ENCODE measurements at places on chromosomes 1 and 21.

DNA sequence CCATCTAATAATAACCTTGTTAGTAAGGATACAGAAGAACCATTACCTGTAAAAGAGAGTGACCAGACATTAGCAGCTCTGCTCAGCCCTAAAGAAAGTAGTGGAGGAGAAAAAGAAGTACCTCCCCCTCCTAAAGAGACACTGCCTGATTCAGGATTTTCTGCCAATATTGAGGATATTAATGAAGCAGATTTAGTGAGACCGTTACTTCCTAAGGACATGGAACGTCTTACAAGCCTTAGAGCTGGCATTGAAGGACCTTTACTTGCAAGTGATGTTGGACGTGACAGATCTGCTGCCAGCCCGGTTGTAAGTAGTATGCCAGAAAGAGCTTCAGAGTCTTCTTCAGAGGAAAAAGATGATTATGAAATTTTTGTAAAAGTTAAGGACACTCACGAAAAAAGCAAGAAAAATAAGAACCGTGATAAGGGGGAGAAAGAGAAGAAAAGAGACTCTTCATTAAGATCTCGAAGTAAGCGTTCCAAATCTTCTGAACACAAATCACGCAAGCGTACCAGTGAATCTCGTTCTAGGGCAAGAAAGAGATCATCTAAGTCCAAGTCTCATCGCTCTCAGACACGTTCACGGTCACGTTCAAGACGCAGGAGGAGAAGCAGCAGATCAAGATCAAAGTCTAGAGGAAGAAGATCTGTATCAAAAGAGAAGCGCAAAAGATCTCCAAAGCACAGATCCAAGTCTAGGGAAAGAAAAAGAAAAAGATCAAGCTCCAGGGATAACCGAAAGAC, 11.6 kb downstream of the SON start:
- DNase-seq = no peak

- DNase-seq = no peak
These were observed 279.9 kb upstream of the ADAMTS5 start for GRCh38 chr21:27246741-27247140.

DNA sequence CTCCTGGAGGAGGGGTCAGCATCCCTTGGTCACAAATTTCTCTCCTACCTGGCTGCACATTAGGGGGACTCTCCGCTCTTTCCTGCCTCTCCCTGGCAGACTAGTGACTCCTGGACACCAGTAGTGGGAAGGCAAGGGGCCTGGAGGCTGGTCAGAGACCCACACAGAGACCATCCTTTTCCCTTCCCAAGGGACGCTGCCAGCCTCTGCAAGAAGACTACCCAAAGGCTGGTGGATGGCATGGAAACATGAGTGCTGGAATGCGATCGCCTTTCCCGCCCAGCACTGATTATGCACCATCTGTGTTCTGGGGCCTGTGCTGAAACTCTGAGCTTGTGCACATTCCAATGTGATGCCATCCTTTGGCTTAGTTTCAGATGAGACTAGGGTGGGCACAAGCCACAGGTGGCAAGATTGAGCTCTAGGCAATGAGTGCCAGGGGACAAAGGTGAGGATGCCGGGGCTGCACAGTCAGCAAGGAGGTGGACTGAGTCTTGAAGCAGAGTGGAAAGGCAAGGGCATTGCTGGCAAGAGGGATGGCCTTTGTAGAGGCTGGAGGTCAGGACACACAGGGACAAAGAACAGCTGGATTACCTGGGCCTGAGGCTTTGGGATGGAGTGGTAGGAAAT, 12.6 kb upstream of the EPS8L3 start:
- DNase-seq = no peak

DNA sequence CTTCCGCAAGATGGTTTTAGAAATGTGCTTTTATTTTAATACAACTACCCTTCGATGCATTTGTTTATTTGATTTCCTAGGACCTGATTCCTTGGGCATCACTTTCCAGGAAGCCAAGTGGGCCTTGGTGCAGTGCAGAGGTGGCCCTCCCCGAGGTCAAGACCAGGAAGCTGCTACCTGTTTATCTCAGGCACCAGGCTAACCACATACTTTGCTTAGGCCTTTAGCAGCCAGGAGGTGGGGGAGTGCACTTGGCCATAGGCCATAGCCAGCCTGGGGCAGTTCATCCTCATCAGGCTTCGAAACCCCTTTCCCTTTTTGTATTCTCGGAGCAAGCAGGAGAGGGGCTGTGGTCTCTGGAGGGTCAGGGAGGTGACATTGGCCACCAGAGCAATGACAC, 45.4 kb downstream of the SMYD2 start:
- DNase-seq = no peak

- DNase-seq = no peak
These were observed 38.5 kb downstream of the AGPAT3 start for GRCh38 chr21:43903451-43904091.

DNA sequence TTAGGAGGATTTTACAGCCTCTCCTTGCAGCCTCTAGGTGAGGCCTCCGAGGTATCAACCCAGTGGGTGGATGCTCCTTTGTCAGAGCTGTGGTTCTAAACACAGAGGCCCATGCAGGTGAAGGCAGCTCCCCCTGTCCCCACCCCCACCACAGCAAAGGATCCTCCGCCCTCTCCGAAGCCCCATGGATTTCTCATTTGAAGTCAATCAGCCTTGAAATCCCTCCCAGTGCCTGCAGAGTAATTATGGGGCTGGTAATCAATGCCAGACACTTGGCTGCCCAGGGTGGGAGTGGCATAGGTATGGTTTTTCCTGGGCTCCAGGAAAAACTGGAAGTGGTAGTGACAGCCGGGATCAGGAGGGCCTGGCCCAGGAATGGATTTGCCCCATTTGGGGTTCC, 119.5 kb upstream of the CSF3R start:
- DNase-seq = no peak

GRCh38 chr1:184866991-184867788, 107.1 kb downstream of the NIBAN1 start:
- DNase-seq = peak; percentile 44

DNA sequence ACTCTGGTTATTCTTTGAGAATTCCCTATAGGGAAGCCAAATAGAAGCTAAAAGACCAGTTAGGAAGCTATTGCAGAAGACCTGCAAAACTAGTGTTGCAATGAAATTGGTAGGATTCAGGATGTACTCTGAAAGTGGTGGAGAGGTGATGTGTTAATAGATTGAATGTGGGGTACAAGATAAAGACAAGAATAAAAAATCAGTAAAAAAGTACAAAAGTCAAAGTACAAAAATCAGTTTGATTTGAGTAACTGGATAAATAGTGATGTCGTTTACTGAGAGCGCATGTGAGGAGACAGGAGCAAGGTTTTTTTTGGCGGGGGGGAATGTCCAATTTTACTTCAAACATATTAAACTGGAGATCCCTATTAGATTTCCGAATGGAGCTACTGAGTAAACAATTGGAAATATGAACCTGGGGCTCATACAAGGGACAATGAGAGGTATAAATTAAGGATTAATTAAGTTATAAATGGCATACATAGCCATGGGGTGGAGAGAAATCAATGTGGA, 2.5 kb upstream of the DCAF8 start:
- DNase-seq = no peak

- DNase-seq = no peak
These were observed 500.6 kb downstream of the DISC1 start for GRCh38 chr1:232127190-232127589.

- DNase-seq = no peak
These were observed 183.1 kb upstream of the KAZN start for GRCh38 chr1:14415396-14415795.

- no peak for DNase-seq
These were observed 9.9 kb upstream of the CHI3L1 start for GRCh38 chr1:203196371-203196770.

GRCh38 chr1:151399324-151400171, at the start of gene PSMB4:
Gene PSMB4 (plus strand): TSS chr1:151399573. CDS start chr1:151399588, 15 bp downstream.
- peak; percentile 80 for DNase-seq

All from activated T-helper 1 cell treated with anti-CD3 and anti-CD28 coated beads, Interleukin-12 subunit alpha, Interleukin-12 subunit beta, Interleukin-2, Interleukin-4 antibody, amounts not matched to agents 30 ng/mL and 10 ng/mL and 1 ng/mL, durations not matched to agents 14 hours and 24 hours and 36 hours (primary cell).